Aorta (tissue), 5 donors: ENCODE measurements at places on chromosomes 5 and 9. TPM values are rescaled to one million over a fixed set of nuclear protein-coding genes. Genes with fewer than 3 reads are reported as not detected.
A peak's percentile ranks its signal among the peaks of the same experiment; 100 is the strongest.

DNA sequence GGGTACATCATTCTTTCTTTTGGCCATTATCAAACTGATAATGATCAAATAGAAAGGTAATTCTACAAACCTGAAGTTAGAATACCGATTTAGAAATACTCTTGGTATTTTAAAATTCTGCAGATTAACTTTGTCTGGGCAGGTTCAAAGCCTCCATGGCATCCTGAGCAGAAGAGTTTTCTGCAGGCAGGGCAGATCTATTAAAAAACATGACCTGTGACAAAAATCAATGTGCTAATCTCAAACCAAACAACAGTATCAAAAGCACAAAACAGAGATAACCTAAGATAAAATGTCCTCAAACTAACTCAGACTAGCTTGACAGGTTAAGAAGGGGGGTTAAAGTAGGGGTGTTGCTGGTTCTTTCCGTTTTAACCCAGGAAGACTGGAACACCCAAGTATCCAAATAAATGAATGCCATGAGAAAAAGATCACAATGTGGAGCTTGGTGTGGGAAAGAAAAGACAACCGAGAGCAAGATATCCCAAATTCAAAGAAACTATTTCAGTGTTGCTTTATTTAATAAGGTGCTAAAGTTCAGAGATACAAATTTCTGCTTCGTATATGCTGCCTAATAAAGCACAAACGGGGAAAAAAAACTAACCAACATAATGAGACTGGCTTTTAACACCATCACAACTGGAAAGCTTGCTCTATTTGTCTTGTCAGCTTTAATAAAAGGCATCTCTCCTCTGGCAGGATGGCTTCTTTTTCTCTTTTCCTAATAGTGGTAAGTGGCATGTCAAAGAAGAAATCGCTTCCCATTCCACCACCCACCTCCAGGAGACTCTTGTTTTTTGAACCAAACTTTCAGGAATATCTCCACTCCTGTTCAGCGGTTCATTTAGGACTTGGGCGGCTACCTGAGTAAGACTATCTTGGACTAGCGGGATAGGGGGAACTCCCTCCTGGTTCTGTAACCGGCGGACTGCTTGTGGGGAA, 2.3 kb downstream of the EFNA5 start:
- H3K4me3 ChIP-seq: peak overlapping the region; percentile 85
- H3K27me3 ChIP-seq: no peaks in the 10 kb centered on the region
- H3K36me3 ChIP-seq: no peaks in the 10 kb centered on the region
- H3K4me1 ChIP-seq: no peaks in the 10 kb centered on the region
- no peak for DNase-seq

- no peaks in the 10 kb centered on the region for H3K36me3 ChIP-seq
- H3K27me3 ChIP-seq: no peaks in the 10 kb centered on the region
- no peaks in the 10 kb centered on the region for H3K4me1 ChIP-seq
- H3K4me3 ChIP-seq: no peak overlapping the region
- no peak overlapping the region for H3K27ac ChIP-seq
Measured at GRCh38 chr5:59923465-59923864, 29.9 kb upstream of the PDE4D start.

DNA sequence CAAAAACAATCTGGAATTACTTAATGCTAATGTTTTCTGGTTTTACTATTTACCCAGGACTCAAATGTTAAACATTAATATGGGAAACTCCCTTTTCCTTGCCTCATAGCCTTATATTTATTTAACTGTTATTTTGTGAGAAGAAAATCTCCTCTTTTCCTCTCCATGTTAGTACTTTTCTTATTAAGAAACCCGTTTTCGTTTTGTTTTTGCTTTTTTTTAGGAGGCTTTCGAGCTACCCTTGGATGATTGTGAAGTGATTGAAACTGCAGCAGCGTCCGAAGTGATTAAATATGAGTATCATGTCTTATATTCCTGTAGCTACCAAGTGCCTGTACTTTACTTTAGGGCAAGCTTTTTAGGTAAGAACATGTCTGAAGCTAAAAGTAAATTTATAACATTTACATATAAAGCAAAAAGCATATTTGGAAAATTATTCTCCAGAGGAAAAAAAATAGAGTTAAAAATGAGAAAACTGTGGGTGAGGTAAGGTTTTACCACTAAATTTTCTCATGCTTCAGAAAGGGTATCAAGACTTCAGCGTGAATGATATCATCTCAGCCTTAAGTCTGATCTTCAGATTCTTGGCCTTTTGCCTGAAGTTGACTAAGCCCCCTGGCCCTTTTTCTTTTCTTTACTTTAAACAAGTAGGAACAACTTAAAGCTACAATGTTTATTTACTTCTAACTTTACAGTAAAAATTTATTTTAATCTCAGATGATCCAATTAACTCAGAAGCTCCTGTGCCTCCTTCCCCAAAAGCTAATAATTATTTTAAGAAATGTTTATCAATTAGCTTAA, 113.8 kb downstream of the RPS23 start:
- no peak overlapping the region for H3K27ac ChIP-seq
- no peaks in the 10 kb centered on the region for H3K36me3 ChIP-seq
- H3K4me3 ChIP-seq: no peak overlapping the region
- no peaks in the 10 kb centered on the region for H3K27me3 ChIP-seq

GRCh38 chr5:96752341-96753016, 55.3 kb downstream of the ERAP1 start:
- H3K4me1 ChIP-seq: no peaks in the 10 kb centered on the region
- no peak overlapping the region for H3K4me3 ChIP-seq
- H3K36me3 ChIP-seq: peaks cover 18% of the 10 kb centered on the region
- no peak overlapping the region for H3K27ac ChIP-seq
- no peak for DNase-seq
- no peaks in the 10 kb centered on the region for H3K27me3 ChIP-seq

DNA sequence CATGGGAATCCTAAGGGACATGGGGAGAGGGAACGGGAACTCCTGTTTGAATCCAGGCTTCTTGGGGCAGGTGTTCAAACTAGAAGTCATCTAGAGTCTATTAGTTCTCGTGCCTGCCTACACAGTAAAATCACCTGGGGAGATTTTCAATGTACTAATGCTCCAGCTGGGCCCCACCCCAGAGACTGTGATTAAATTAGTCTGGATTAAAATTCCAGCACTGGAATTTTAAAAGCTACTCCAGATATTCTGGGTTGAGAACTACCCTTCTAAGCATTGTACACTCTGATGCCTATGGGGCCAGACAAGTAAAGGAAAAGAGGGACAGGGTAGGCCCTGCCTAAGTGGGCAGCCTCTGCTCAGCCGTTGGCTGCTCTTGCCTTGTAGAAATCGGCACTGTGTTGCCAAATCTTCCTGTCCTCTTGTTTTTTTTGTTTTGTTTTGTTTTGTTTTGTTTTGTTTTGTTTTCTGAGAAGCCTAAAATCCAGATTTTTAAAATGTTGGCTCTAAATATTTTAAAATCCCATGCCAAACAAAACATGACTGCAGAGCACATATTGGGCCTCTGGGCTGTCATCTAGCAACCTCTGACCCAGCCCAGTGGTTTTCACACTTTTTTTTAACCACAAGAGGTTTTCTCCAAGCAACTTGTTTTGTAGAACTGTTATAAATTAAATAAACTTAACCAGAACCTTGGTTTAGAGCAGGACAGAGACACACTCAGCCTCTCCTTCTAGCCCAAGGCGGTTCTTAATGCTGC, 29.0 kb downstream of the ADRB2 start:
- no peak for DNase-seq
- H3K27me3 ChIP-seq: no peaks in the 10 kb centered on the region
- no peaks in the 10 kb centered on the region for H3K36me3 ChIP-seq
- no peak overlapping the region for H3K4me3 ChIP-seq
- H3K27ac ChIP-seq: no peak overlapping the region
- no peaks in the 10 kb centered on the region for H3K4me1 ChIP-seq

- H3K27me3 ChIP-seq: no peaks in the 10 kb centered on the region
- H3K4me3 ChIP-seq: no peak overlapping the region
- H3K4me1 ChIP-seq: no peaks in the 10 kb centered on the region
- no peaks in the 10 kb centered on the region for H3K36me3 ChIP-seq
- DNase-seq: no peak
Measured at GRCh38 chr9:78365748-78366697, 69.1 kb downstream of the PSAT1 start.

- no peaks in the 10 kb centered on the region for H3K4me1 ChIP-seq
- no peak for DNase-seq
- no peak overlapping the region for H3K4me3 ChIP-seq
Measured at GRCh38 chr5:66741394-66741793, 145.2 kb downstream of the MAST4 start.

GRCh38 chr5:52077941-52078815, 694.9 kb downstream of the ISL1 start:
- no peak for DNase-seq
- H3K4me1 ChIP-seq: no peaks in the 10 kb centered on the region
- H3K4me3 ChIP-seq: no peak overlapping the region
- no peaks in the 10 kb centered on the region for H3K36me3 ChIP-seq
- no peak overlapping the region for H3K27ac ChIP-seq
- H3K27me3 ChIP-seq: no peaks in the 10 kb centered on the region

- H3K27ac ChIP-seq: peak overlapping the region; percentile 70
- no peaks in the 10 kb centered on the region for H3K27me3 ChIP-seq
- no peaks in the 10 kb centered on the region for H3K36me3 ChIP-seq
- DNase-seq: no peak
Measured at GRCh38 chr9:114157516-114158176, 2.3 kb downstream of the COL27A1 start.

- no peak for DNase-seq
- no peaks in the 10 kb centered on the region for H3K36me3 ChIP-seq
Measured at GRCh38 chr9:32703635-32704034, 68.2 kb upstream of the TAF1L start.

- no peaks in the 10 kb centered on the region for H3K4me1 ChIP-seq
- no peak overlapping the region for H3K4me3 ChIP-seq
- H3K27ac ChIP-seq: no peak overlapping the region
- DNase-seq: no peak
- no peaks in the 10 kb centered on the region for H3K36me3 ChIP-seq
Measured at GRCh38 chr9:16825331-16825725, 45.1 kb downstream of the BNC2 start.

DNA sequence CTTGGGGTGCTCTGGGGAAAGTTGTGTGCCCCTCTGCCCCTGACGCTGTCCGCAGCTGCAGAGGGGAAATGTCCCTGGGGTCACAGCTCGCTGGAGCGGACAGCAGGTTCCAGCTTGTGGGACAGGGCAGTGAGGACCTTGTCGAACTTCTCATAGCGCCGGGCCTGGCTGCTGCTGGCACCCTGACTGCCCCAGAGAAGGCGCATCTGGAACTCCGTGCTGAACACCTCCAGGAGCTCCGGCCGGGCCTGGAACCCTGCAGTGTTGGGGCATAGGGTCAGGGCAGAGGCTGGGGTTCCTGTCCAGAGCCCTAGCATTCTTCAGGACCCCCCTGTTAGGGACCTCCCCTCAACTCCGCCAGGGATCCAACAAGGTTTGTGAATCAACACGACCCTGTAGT, 3.6 kb upstream of the TOR2A start:
- DNase-seq: no peak
- H3K27me3 ChIP-seq: no peaks in the 10 kb centered on the region
- no peaks in the 10 kb centered on the region for H3K4me1 ChIP-seq

DNA sequence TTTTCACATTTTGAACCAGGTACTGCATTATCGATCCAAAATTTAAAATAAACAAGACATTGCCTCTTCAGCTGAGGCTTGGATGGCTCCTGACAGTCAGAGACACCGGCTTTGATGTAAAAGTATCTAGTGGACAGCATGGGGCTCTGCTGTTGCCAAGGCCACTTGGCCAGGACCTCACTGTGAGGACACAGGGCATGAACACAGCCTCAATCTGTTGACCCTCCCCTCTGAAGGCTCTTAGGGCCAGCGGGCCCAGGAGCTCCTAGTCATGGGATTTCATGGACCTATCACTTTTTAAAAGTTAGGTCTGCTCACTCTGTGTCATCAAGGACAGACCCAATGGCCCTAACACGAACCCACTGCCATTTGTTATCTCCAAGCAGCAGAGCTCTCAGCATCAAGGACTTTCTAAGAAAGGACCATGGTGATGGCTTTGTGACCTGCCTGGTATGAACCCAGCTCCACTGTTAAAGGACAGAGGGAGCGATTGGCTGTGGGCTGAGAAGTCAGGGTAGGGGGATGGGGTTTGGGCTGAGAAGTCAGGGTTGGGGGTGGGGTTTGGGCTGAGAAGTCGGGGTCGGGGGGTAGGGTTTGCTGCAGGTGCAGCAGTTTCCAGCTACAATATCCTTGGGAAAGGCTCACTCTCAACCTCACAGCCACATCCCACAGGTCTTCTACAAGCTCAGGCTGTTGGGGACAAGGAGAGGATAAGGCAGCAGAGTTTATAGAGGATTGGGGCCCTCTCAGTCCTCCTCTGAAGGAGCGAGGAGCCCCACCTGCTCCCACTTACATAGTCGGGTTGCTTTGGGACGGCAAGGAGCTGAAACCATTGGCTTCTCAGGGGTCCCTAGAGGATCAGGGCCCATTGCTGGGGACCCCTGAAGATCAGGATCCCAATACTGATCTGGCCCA, 146.8 kb downstream of the BARX1 start:
- H3K36me3 ChIP-seq: no peaks in the 10 kb centered on the region
- DNase-seq: peak; percentile 47
- no peak overlapping the region for H3K27ac ChIP-seq
- no peaks in the 10 kb centered on the region for H3K4me1 ChIP-seq
- no peak overlapping the region for H3K4me3 ChIP-seq
- H3K27me3 ChIP-seq: no peaks in the 10 kb centered on the region

DNA sequence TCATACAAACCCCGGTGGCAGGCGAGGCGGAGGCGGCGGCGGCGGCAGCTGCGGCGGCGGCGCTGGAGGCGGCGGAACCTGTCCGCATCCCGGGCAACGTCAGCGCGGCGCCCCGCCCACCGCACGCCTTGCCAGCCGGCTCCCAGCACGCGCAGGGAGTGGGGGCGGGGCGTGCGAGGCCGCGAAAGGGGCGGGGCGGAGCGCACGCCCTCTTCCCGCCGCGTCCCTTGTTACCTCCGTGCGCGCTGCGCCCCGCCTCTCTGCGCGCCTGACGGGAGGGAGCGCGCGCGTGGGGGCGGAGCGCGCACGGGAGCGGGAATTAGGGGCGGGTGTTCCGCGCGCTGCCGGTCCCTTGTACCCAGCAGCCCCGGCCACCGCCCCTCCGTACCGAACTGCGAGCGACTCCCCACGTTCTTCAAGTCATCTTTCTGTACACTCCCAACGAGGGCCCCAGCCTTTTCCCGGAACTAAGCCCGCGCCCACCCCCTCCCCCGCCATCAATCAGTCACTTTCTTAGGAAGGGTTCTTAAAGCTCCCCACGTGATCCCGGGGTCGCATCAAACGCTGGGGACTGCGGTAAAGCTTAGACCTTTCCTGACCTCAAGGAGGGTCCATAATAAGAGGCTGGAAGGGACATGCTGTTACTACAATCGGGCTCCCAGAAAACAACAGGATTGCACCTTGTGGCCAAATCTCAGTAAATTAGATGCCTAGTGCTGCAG, at the start of gene AGTPBP1:
Gene AGTPBP1, minus strand, starts transcription at position 80 of the 722 bp plus-strand sequence. CDS start 29,421 bp downstream, outside the sequence.
- peak within 1 kb of the TSS; percentile 7 for H3K27ac ChIP-seq
- DNase-seq: peak; percentile 97
- no peaks in the 10 kb centered on the region for H3K4me1 ChIP-seq
- no peaks in the 10 kb centered on the region for H3K27me3 ChIP-seq
- H3K4me3 ChIP-seq: peak within 1 kb of the TSS; percentile 87

GRCh38 chr9:120735415-120736126, 21.3 kb upstream of the MEGF9 start:
- no peak for DNase-seq
- no peak overlapping the region for H3K4me3 ChIP-seq
- peak overlapping the region; percentile 80 for H3K27ac ChIP-seq
- no peaks in the 10 kb centered on the region for H3K27me3 ChIP-seq
- no peaks in the 10 kb centered on the region for H3K36me3 ChIP-seq

SLC24A2 gene
- not detected for total RNA-seq

FIBCD1 gene
- total RNA-seq: not detected

IL13 gene
- not detected for total RNA-seq

MACROH2A1 gene
- 113 TPM for total RNA-seq

ARSI gene
- total RNA-seq: 0.91 TPM

SPATA6L gene
- total RNA-seq: 3.8 TPM

OR1J2 gene
- total RNA-seq: not detected
